H1 (cell line): ENCODE measurements at places on chromosomes 16 and 17. TPM values are rescaled to one million over a fixed set of nuclear protein-coding genes. Genes with fewer than 3 reads are reported as not detected.

Gene ARL6IP1
- 154 and 162 TPM in 2 replicates for total RNA-seq

Gene ZNF500
- total RNA-seq = 10.4 and 13.4 TPM in 2 replicates

Gene LLGL2
- 64.5 and 66.6 TPM in 2 replicates for total RNA-seq

Gene RAB26
- 4.3 and 5.3 TPM in 2 replicates for total RNA-seq

Gene MRC2
- total RNA-seq = 23.0 and 24.2 TPM in 2 replicates

Gene HAGHL
- 23.1 and 26.6 TPM in 2 replicates for total RNA-seq

Gene EPOP
- total RNA-seq = 3.3 and 4.0 TPM in 2 replicates

- DNase-seq = no peak
These were observed 8.9 kb downstream of the MYH10 start for GRCh38 chr17:8621585-8621984.

DNA sequence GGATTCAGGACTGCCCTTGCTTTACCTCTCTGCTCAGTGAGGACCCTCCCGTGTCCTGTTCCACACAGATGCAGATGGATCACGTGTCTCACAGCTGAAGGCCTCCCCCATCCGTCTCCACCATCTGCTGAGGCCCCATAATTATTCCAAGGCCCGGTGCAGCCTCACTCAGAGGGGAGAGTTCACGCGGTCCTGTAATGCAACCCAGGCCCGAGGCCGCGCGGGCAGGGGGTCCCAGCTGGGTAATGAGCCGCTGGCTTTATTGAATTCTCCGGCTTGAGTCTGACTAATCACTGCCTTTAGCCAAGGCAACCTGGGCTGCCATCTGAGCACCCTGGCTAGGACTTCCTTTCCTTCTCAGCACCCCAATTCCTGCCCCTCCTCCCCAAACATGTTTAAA is 4.4 kb upstream of the WFIKKN2 start:
- DNase-seq = no peak

DNA sequence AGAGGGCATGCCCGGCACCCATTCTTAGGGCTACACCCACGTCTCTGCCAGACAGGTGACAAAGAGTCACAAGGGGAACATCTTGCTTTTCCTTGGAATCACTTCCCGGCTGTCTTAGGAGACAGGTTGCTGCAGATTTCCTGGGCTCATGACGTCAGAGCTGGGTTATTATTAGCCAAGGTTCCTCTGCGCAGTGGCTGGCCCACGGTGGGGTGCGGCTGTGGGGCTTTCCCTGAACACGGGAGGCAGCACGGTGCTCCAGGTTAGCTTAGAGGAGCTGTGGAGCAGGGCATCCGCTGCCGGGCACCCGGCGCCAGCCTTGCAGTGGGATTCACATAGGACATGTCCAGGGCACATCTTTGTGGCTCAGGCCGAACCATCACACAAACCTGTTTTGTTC is 118.0 kb upstream of the PLCG2 start:
- DNase-seq = no peak

GRCh38 chr16:74558873-74559272 is 48.0 kb downstream of the GLG1 start:
- DNase-seq = no peak

DNA sequence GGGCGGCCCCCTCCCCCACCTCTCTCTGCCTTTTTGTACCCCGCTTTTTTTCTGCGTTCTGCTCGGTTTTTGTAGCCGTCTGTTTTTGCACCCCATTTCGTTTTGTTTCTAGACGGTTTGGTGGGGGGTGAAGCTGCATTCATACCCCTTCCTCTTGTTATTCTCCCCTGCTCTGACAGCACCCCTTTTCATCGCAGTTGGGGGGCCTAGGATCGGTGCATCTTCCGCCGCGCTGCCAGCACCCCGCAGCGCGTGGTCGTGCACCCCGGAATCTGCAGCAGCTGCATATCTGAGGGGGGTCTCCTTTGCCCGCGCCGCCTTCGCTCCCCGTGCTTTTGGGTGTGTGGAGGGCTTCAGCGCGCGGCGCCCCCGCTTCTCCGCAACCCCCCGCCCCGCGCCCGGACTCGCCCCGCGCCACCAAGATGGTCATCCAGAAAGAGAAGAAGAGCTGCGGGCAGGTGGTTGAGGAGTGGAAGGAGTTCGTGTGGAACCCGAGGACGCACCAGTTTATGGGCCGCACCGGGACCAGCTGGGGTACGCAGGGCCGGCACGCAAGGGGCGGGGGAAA is 455 bp downstream of the ATP1B2 start:
- DNase-seq = no peak

DNA sequence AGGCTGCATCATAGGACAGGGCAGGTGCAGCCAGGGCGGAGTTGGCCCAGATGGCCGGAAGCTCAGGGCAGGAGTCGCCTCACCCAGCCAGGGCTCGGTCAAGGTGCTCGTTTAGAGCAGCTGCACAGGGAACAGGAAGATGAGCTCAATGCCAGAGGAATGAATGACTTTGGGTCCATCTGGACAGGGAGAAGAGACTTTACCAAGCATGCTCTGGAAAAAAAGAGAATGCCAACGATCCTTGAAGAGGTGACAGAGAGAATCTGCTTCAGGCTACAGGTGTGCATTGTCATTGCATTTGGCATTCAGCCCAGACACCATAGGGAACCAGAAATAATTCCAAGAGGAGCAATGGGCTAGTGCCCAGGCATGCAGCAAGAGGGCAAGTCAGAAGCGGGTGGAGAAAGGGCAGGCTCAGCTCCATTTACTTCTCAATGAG is 6.7 kb upstream of the MPP3 start:
- DNase-seq = no peak

DNA sequence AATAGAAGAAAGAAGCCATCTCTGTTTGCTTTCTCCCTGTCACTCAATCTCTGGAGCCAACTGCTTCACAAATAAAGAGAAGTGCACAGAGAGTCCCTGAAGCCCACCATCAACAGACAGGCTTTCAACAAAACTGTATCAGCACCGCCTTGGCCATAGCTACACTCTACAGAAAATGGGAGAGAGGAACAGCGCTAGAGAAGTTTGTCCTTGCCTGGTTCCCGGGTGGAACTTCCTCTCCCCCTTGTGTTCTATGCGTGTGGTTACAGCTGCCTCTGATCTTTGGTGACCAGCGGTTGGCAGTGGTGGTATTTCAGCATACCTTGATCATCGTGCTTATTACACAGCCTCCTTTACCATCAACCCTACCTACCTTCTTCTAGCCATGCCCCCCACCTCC is 91.4 kb upstream of the CCL2 start:
- DNase-seq = no peak

DNA sequence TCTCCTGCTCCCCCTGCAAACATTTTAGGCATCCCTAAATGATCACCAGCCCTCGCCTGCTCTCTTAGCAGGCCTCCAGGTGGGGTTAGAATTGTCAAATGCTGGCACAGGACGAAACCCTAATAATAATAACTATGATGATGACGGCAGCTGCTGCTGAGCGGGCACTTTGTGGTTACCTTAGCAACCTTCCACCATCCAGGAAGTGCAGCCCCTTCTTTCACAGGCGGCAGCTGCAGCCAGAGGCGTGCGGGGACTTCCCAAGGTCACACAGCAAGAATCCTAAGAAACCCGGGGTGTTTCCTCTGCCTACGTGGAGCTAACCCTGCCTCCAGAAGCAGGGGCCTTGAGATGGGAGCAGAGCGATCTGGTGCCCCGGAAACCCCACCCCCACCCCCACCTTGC is 22.4 kb upstream of the EIF1 start:
- no peak for DNase-seq

DNA sequence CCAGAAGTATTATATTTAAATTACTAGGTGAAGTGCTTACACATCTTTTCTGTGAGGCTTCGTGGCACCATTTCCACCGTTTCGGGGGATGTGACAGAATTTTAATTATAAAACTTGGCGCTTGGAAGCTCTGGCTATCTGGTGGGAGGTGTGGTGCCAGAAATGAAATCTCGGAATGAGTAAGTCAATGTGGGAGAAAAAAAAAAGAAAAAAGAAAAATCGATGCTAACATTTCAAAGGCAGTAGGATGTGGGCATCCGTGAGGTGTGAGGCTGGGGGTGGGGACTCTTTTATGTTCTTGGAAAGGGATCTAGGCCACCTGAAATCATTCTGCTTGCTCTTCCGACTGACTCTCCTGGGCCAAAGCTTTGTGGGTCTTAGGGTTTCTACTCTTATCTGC is 21.9 kb downstream of the CPPED1 start:
- DNase-seq = no peak

GRCh38 chr16:23122144-23122543 is 27.1 kb downstream of the USP31 start:
- no peak for DNase-seq

DNA sequence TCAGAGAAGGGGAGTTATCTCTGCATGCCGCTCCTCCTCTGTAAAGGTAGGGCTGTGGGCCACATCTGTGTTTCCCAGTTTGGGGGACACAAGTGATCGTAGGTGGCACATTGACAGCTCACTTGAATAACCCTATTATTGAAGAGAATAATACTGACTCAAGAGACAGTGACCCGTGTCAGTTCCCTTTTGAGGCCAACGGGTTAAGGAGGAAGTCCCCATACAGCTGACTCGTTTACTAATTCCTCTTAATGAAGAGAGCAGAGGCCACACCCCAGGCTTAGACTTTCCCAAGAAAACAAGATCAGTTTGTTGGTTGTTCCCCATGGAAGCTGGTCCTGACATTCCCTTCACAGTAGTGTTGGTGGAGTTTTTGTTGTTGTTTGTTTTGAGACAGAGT is 33.0 kb downstream of the IL4R start:
- no peak for DNase-seq

DNA sequence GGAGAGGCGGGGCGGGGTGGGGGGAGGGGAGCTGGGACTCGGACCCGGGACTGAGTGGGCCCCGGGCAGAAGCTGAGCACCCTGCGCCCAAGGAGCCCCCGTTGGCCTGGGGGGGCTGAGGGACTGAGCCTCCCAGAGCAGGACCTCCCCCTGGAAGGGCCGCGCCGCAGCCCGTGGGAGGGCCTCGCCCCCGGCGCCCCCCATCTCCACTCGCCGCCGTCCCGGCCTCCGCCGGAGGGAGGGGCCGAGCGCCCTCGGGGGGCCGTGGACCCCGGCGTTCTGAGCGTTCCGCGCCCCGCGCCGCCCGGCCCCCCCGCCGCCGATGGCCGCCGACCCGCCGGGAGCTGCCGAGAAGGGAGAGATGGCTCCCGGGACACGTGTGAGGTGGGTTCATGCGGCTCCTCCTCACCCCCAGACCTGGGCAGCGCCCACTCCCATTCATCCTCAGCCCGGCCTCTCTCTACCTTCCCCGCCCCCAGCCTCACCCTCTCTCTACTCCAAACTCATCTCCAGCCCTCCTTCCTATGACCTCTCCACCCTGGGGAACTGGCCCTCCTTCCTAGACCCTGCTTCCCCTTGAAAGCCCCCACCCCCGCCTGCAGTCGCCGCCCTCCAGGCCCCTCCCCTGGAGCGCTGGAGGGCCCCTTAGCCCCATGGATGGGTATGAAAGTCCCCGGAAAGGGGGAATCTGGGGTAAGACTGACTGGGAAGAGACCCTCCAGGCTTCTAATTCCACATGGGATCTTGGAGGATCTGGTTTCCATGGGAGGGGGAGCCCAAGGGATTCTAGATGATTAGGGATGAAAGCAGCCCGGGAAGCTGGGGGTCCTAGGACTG is 922 bp downstream of the FBXL19 start:
- DNase-seq = no peak

- peak; percentile 65 for DNase-seq
These were observed 11.7 kb downstream of the SMPD3 start for GRCh38 chr16:68436581-68436980.
